ENCODE measurements at places on chromosomes 1 and 21.

DNA sequence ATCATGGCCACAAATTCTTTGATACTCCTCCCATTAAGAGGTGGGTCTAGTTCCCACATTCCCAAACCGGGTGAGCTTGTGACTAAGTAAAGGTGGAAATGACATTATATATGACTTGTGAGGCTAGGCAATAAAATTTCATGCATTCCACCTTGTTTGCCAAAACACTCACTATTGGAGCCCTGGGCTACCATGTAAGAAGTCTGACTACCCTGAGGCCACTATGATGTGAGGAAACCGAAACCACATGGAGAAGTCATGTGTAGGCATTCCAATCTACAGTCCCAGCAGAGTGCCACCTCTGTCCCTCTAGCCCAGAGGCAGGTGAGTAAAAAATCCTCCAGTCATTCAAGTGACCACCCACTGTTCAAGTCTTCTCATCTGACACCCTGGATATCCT is 17.9 kb upstream of the SMG7 start:
- no peak for DNase-seq

DNA sequence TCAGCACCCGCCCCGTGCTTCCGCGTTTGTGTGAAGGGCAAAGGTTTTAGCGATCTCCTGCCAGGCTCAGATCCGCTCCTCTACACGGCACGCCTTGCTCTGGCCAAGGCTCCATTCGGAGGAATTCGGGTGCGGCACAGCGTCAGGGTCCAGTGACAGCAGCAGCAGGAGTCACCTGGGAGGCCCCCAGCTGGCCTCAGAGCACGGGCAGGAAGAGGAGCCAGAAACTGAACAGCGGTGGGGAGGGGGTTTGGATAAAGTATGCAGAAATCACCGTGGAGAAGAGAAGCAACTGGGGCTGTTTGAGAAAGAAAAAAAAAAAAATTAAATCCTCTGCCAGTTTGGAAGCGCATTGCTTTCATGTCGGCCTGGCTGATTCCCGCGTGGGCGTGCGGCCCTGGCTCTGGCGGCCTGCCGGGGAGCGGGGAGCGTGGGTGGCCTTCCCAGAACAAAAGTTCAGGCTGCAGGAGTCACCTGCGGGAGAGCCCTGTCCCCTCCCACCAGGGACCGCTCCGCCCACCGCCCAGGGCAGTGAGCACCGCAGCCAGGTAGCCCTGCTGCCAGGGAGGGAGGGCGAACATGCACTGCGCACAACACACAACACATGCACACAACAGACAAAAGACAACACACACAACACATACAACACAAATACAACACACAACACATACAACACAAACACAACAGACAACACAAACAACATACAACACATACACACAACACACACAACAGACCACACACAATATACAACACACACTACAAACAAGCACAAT is 107.6 kb downstream of the ETS2 start:
- DNase-seq: peak; percentile 76

- no peak for DNase-seq
Measured at GRCh38 chr1:154481053-154481452, 21.0 kb upstream of the TDRD10 start.

DNA sequence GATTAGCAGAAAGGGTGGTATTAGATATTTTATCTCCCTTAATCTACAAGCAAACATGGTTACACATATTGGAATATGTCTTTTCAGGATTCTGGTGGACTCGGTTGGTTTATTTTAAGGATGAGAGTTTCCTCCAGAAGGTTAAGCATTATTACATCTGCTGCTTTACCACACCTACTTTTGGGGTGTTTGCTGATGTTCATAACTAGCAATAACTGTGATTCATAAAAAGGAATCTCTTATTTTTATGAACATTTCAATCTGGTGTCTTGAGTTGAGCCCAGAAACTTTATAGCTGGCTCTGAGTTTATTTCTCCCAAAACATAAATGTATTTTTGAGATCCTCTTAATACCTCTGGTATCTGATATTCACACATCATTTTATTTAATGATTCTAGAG is 82.7 kb downstream of the LRRC8D start:
- no peak for DNase-seq

GRCh38 chr21:34274001-34274400 is 89.8 kb upstream of the KCNE2 start:
- DNase-seq: no peak

DNA sequence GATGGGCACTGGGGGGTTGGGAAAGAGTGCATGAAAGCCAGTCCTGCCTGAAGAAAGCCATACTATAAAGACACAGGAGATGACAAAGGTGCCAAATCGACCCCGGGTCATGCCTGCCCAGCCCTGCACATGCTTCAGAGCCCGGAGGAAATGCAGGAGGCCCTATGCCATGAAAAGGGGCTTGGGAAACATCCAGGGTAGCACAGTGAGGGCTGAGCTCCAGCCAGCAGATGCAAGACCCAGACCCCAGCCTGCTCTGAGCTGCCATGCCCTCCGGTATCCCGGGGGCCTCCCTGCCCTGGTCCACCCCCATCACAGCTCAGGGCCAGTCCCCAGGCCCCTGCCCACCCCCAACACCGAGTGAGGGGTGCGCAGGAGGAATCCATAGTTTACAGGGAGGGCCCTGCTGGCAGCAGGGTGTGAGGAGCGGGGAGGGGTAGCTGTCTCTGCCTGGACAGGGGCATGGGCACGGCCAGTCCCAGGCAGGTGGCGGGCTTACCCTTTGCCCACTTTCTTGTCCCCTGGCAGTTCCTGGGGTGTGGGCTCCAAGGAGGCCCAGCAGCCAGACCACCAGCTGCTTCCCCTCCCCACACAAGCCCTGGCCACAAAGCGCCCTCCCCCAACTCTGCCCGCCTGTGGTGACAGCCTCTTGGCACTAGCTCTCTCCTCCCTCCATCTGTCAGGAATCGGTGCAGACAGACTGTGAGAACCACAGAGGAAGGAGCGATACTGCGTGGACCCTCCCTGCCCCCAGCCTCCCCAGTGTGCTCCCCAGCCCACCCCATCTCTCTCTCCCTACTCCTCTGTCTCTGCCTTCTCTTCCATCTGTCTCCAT is 16.8 kb downstream of the LRP8 start:
- no peak for DNase-seq

DNA sequence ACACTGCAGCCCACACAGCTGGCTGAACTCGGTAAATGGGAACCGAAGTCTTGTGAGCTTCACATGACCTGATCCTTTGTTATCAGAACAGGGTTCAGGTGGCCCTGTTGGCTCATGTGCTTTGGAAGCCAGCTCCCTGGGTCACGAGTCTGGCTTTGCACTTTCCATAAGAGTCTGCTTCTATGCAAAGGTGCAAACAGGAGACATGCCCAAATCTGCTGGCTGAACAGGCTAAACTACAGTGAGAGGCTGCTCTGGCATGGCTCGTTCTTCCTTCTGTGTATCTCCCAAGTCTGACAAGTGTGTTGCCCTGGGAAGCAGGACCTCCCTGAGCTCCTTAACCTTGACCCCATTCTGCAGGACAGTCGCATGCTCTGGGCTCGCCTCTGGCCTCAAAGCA is 549.6 kb downstream of the KIF26B start:
- DNase-seq: no peak

- no peak for DNase-seq
Measured at GRCh38 chr1:208598021-208598420, 353.8 kb upstream of the PLXNA2 start.

- no peak for DNase-seq
Measured at GRCh38 chr1:234686035-234686434, 76.1 kb upstream of the IRF2BP2 start.

DNA sequence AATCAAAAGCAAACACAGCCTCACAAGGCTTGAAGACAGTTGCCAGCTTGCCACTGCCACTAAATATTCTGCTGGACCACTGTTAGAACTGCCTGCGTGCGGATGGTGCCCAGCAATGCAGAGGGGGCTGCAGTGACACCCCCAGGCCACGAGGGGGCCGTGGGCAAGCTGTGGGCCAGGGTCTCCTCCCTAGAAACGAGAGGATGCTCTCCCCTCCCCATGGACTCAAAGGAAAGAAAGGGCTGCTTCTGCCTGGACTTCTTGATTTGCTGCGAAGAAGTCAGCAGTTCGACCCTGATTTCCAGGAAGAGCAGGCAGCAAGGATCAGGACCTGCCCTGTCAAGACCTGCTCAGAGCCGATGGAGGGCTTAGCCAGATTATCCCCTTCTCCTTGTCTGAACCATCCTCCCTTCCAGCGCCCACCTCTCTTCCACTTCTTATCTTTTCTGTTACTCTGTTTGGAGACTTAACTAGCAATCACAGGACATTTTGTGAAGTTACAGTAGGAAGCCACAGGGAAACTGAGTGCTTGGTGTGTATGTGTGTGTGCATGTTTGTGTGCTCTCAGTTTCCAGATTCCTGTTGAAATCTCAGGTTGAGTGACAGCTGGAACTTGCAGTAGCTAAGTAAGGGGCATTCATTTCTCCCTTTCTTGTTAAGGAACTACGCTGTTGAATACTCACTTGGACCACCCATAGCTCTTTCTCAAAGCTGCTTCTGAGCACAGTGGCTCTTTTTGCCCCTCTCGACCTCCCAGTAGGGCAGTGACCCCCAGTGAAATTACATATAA is 2.7 kb downstream of the MAN1C1 start:
- no peak for DNase-seq

DNA sequence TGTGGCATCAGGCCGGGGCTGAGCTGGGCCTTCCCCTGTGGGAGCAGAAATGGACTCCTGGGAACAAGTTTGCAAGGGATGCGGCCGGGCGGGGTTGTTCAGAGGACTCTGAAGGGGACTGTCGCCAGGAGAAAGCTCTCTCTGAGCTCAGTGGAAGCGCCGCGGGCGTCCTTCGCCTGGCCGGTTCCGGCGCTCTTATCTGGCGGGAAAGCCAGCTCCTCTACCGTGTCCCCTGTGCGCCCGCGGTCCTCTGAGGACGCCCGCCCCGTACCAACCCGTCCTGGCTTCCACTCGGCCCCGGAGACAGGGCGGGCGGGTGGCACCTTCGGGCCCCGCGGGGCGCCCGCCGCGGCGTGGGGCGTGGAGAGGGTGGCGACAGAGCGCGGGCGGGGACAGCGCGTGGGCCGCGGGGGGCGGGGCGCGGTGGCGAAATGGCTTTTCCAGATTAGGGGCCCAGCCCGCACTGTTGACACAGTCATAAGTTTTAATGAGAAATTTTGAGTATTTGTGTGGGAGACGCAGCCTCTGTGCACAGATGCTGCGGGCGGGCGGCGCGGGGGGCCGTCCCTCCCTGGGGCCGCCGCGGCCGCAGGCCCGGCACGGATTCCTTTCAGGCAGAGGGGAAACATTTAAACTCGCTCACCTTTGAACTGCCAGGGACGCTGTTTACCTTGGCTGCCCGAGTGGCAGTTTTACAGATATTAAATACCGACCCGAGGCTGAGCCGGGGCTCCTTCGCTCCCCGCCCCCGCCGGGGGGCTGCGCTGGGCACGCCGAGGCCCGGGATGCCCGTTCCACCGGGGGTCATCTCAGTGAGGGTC is 70.2 kb downstream of the FOXD2 start:
- DNase-seq: peak; percentile 58

DNA sequence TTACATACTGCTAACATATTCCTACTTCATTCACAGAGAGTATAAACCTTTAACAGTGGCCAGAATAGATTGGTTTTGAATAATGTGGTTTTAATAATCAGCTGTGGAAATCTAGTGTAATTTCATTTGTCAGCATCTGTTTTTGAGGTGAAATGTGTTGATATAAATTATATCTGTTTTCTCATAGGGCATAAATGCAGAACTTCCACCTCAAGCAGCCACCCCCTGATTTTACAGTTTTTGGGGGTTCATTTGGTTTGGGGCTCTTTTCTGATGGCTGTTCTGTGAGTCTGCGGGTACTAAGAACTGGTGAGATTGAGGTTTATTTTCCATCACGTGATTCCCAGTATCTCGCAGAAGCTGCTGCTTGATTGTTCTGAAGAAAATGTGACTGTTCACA is 23.2 kb downstream of the EDARADD start:
- no peak for DNase-seq

DNA sequence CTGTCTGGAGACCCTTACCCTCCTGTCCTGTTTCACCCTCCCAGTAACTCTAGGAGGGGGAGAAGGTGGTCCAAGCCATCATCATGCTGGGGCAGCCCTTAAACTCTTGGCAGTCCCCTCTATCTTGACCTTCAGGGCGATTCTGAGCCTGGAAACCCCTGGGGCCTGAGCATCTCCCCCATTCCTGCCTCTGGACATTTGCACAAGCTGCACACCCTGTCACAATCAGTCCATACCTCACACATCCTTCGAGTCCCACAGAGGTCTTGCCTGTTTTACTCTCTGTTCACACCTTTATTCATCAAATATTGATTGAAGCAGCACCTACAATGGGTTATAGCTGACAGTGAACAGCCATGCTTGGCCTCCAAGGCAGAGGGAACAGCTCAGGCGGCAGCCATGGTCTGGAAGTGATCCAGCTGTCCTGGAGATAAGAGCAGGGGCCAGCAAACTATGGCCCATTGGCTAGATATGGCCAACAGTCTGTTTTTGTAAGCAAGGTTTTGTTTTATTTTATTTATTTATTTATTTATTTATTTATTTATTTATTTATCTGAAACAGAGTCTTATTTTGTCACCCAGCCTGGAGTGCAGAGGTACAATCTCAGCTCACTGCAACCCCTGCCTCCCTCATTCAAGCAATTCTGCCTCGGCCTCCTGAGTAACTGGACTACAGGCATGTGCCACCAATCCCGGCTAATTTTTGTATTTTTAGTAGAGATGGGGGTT is 7.1 kb upstream of the FAM131C start:
- DNase-seq: no peak

GRCh38 chr1:75132812-75133619 is 1.2 kb upstream of the LHX8 start:
- DNase-seq: no peak

- DNase-seq: no peak
Measured at GRCh38 chr1:230421481-230421880, 4.7 kb downstream of the PGBD5 start.

Measured in muscle of back (tissue), 13 donors.